ENCODE measurements at places on chromosomes 2 and 18.

GRCh38 chr2:62076980-62077638, 118.8 kb upstream of the B3GNT2 start:
- no peak for DNase-seq

DNA sequence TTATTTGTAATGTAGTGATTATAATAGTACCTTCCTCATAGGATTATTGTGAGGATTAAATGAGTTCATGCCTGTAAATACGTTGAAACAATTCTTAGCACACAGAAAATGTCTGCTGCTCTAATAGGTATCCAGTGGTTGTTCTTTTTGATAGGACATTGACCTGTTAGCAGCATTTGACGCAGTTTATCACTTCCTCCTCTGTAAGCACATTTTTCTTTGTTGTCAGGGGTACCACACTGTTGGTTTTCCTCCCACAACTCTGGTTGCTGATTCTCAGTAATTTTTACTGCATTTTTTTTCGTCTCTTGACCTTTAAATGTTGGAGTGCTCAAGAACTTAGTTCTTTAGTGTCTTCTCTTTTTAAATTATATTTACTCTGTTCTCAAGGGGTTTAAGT, 15.4 kb downstream of the PPM1B start:
- DNase-seq, result no peak

GRCh38 chr18:48828691-48829442, 121.9 kb downstream of the SMAD7 start:
- no peak for DNase-seq

GRCh38 chr18:34627137-34627920, 82.8 kb upstream of the DTNA start:
- no peak for DNase-seq

- no peak for DNase-seq
Measured at GRCh38 chr2:86375623-86376022, 38.2 kb upstream of the REEP1 start.

DNA sequence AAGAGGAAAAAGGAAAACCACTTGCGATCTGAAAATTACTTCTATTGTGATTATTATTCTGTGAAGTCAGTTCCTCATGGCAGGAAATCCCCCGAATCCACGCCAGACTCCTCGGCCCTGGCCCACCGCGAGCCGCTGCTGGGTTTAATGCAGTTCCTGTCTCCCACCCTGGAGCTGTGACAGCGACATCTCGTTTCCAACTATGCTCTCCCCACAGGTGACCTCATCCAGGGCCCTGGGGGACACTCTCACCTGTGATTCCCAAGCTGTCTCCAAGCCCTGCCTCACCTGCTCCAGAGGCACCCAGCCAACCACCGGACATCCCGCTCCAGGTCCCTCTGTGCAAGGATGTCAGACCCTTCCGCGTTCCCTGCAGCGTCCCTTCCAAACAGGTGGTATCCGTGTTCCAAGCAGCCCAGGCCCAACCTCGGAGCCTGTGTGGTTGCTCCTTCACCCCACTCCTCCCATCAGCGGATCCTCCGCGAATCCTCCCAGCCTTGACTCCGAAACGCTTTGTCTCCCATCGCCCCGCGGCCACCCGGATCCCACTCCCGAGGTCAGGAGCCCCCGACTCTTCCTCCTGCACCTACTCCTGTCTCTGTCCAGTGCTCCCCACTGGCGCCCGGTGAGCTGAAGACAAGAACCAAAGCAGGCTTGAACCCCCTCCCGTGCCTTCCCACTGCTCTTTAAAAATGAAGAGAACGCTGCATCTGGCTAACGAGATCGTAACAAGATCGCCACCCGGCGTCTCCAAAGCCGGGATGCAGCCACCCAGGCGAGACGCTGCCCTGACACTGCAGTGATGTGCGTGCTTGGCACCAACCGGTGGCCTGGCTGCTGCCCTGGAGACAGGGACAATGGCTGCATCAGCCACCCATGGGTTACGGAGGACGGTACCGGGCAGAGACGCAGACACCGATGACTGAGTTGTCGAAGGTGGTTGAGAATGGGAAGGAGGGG, 96.5 kb downstream of the NDUFA10 start:
- DNase-seq, result no peak

- DNase-seq, result peak; percentile 18
Measured at GRCh38 chr2:239278941-239279365, 121.9 kb downstream of the HDAC4 start.

GRCh38 chr18:50523165-50523564, 36.7 kb upstream of the MAPK4 start:
- DNase-seq, result no peak

DNA sequence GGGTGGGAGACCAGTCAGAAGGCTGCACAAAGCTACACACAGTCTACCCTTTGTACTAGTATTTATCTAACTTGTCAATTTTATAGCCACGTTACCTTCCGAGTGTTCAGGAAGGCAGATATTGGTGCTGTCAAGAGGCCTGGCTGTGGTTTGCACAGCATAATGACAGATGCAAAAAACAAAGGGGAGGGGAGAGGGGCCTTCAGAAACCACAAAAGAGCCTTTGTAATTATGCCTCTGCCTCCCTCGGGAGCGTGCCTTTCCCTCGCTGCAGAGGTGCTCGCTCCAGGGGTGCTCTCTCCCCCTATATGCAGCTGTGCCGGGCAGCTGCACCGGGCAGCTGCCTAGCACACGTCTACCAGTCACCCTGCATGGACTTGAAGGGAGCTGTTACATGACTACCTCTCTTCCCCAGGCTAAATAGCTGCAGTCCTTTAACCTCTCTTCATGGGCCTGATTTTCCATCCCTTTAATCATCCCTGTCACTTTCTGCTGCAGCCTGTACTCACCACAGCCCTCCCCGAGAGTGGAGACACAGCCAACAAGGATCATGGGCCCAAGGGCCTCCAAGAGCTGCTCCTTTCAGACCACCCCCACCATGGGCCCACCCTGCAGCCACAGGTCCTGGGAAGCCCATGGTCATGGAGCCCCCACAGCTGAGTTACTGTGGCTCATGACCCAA, 168.4 kb upstream of the PKDCC start:
- DNase-seq, result no peak

- DNase-seq, result no peak
Measured at GRCh38 chr2:6493266-6493665, 372.4 kb downstream of the CMPK2 start.

DNA sequence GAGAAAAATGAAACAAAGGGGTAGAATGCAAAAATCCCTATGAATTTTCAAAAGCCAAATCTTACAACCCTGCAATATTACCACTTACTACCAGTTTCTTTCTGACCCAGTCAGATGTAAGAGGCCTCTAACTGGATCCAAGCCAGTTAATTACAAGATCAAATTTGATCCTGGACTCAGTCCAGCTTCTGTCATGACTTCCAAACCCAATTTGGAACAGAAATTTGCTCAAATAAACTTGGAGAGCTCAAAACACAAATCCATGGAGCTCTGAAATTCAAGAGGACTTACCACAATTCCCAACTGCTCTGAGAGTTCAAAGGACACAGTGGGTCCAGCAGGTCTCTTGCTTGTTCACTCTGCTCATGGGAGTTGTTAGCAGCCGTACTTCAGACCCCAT, 1271.7 kb upstream of the SLC39A10 start:
- DNase-seq, result no peak

- no peak for DNase-seq
Measured at GRCh38 chr2:43568228-43568627, 27.6 kb downstream of the THADA start.

- no peak for DNase-seq
Measured at GRCh38 chr2:46549166-46549844, 69.9 kb downstream of the TMEM247 start.

GRCh38 chr2:86788881-86789686, 1.6 kb downstream of the CD8A start:
- no peak for DNase-seq

DNA sequence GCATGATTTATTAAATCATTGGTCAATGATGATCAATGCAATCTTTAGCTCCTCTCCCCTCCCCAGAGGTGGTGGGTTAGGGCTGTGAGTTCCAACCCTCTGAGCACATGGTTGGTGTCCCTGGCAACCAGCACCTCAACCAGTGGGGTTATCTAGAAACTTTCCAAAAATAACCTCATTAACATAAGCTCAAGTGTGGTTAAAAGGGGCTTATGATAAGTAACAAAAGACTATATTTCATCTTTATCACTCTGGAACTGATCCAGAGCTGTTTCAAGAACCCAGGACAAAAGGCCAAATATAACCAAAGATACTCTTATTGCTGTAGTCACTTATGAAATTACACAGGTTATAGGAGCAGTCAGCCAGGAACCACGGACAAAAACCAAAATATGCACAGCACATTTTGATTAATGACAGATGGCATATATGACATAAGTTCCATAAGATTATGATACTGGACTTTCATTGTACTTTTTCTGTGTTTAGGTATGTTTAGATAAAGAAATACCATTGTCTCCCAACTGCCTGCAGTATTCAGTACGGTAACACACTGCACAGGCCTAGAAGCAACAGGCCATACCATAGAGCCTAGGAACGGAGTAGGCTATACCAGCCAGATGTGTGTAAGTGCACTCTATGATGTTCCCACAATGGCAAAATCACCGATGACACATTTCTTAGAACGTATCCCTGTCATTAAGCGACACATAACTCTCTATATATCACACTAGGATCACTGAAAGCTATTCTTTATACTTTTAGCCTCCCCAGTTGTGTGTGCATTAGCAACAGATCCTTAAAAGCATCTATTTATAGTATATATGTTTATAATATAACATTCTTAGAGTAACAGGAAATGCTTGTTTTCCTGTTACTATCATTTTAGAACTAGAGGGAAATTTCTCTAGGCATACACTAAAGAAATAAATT, 31.9 kb downstream of the KIDINS220 start:
- DNase-seq, result no peak

- no peak for DNase-seq
Measured at GRCh38 chr2:74259733-74260132, 61.3 kb downstream of the MTHFD2 start.

GRCh38 chr2:216855079-216855478, 4.8 kb downstream of the TNP1 start:
- DNase-seq, result no peak

GRCh38 chr2:144886862-144887261, 366.9 kb upstream of the ZEB2 start:
- DNase-seq, result no peak

DNA sequence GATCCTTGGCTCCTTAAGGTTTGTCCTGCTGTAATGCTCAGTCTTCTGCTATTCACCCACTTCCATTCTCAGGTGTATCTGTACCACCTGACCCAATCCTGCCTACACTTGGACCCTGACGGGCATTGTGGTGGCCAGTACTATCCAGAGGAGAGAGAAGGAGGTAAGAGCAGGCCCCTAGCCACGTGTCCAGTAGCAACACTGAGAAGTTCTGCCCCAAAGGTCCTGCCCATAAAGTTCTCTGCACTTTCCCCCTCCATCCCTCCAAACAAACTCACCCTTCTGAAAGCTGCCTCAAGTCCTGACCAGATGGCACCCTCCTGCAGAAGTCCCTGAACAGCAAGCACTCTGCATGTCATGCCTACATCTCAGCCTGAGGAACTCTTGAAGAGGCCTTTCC, 18.3 kb downstream of the TTC32 start:
- no peak for DNase-seq

DNA sequence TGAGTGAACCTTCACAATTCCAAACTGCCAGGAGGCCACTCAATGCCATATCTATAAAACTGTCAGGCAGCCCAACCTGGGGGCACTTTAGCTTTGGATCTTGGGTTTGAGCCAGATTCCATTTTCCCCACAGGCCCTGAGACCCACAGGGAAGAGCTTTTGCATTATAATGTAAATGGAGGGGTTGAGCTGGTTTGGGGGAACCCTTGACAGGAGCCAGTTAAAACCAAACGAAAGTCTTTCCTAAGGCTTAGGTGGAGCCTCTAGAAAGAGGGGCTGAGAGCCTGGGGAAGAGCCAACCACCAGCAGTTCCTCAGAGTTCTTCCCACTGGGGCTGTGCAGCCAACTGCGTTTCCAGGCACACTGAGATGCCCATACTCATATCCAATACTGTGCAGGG, 42.7 kb downstream of the BCL11A start:
- no peak for DNase-seq

DNA sequence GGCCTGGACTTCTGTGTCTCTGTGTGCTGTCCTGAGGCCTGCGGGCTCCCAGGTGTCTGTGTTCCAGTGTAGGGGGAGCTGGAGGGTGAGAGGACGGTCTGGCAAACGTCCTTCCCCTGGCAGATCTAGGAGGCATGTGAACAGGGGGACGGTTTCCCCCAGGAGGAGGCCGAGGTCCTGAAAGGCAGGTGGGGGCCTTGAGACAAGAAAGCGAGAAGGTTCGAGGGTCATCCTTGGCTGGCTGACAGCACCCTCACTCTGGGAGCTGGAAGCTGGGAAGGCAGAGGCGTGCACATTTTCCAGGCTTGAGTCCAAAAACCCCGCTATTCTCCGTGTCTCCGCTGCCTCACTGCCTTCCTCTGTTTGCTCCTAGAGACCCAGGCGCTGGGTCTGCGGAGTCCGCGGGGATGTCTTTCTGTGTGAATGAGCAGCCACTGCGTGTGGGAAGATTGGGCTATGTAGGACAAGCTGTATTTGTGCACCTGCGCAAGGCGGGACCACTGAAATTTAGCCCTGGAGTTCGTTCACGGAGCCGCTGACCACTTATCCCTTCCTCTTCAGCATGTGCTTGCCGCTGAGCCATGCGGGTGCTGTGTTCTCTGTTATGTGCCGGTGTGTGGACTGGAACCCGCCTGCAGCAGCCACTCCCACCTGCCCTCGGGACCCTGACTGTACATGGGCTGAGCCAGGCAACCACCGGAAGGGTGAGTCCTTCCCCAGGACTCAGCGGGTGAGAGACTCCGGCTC, 43.7 kb downstream of the TWIST2 start:
- DNase-seq, result no peak

DNA sequence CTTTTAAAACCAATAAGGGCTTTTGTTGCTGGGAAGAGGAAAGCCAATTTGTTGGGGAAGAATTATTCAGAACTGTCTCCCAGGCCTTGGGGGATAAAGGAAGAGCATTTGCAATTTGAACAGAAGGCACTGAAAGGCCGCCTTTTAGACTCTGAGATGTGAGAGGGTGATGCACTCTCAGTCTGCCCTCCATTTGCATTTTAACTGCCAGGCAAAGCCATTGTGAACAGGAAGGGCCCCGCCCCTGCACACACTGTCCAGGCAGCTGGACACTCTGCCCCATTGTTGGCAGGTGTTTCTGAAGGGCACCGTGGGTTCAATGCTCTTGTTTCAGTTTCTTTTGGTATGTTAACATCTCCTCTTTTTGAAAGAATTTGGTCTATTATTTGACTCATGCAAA, 169.5 kb upstream of the COPS8 start:
- DNase-seq, result no peak

DNA sequence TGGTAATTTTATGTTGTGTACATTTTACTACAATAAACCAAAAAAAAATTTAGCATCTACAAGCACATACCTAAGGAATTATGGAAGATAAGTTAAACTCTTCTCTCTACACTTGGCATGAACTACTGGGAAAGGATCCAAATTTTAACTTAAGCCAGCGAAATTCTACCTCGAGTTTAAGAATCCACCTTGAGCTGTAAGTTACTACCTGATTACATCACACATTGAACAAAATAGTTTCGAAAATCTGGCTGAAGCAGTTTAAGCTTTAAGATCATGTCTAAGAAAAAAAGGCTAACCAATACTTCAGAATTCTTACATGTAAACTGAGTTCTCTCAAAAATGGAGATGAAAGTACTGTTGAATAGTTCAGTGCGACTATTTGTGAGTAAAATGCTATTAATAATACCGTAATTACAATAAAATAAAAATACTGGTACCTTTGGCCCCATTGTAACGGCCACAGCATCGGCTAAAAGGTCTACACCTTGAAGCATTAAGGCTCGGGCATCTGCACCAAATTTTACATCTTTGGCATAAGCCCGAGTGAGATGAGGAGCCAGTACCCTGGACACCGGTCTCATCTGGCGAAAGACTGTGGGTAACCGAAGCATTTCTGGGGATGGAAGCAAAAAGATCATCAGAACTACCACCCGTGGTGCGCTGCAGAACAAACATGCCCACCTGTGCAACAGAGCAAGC, 1.3 kb downstream of the HSPD1 start:
- no peak for DNase-seq

Measured in activated CD4-positive, alpha-beta T cell treated with anti-CD3 and anti-CD28 coated beads for 48 hours (primary cell).